ENCODE measurements at places on chromosomes 6 and 20. TPM values are rescaled to one million over a fixed set of nuclear protein-coding genes. Genes with fewer than 3 reads are reported as not detected.

CLVS2 gene
- 0.02 TPM for polyA plus RNA-seq

ISM1 gene
- 0.03 TPM for polyA plus RNA-seq

WFDC5 gene
- not detected for polyA plus RNA-seq

PHACTR3 gene
- polyA plus RNA-seq = not detected

NXT1 gene
- 23.6 TPM for polyA plus RNA-seq

CLPSL1 gene
- not detected for polyA plus RNA-seq

KCNB1 gene
- not detected for polyA plus RNA-seq

HM13 gene
- 207 TPM for polyA plus RNA-seq

Data from IMR-90 (cell line).